ENCODE measurements at places on chromosomes 11 and 22.

DNA sequence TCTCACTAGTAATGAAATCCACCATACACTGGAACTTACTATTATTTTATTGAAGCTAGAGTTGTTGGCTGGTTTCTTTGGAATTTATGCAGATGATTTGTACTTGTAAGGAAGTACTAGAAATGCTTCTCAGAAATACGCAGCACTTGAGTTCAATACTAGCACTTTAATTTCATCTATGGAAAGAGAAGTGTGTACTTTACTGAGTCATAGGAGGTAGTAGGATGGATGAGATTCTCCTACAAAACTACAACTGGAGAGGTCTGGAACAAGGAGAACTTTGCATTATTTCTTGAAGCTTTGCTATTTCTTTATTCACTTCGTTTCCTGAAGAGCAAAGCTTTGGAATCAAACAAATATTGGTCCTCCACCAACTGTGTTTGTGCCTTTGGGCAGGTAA, 44.1 kb upstream of the CCDC90B start:
- DNase-seq: no peak

DNA sequence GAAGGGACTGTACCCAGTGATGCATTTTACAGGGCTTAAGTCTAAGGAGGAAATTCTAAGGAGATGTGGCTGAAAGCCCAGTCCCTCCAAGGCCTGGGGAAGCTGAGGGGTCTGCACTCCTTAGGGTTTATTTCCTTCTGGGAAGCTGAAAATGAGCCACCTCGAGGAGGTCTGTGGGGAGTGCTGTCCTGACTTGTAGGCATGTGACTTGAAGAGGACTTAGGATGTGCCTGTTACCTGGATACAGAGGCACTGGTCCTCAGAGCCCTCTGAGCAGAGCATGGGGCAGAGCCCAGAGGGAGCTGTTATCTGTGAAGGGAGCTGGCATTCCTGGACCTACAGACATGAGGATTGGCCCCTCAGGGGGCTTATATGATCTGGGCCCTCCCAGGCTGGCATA, 77.1 kb downstream of the TP53I11 start:
- DNase-seq: no peak

GRCh38 chr22:30289980-30290313, 642 bp upstream of the CASTOR1 start:
- DNase-seq: no peak

- no peak for DNase-seq
Measured at GRCh38 chr11:3135481-3136440, 29.3 kb downstream of the OSBPL5 start.

DNA sequence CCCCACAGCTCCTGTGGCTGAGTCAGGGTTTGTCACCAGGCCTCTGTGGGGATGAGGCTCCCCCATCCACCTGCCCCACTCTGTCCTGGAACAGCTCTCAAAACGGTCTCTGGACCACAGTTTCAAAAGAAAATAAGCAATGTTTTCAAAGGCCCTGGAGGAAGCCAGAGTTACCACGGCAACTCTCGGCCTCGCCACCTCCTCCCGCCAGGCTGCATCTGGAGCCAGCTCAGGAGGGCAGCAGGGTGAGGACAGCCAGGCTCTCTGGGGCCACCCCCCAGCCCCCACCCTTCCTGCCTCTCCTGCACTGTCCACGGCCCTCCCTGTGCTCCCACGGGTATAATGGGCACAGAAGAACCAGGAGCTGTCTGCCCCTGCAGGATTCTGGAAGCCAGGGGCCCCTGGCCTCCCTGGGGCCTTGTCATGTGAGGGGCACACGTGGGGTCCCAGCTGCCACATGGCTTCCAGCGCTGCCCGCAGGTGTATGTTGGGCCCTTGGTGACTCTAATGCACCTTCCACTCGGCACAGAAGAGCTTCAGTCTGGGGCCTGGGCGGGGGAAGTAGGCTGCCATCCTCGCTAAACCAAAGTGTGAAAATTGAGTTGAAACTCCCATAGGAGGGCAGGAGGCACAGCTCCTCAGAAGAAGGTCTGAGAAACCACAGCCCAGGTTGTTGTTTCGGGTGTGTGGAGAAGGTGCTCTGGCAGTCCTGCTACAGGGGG, 10.3 kb downstream of the CD81 start:
- DNase-seq: no peak

DNA sequence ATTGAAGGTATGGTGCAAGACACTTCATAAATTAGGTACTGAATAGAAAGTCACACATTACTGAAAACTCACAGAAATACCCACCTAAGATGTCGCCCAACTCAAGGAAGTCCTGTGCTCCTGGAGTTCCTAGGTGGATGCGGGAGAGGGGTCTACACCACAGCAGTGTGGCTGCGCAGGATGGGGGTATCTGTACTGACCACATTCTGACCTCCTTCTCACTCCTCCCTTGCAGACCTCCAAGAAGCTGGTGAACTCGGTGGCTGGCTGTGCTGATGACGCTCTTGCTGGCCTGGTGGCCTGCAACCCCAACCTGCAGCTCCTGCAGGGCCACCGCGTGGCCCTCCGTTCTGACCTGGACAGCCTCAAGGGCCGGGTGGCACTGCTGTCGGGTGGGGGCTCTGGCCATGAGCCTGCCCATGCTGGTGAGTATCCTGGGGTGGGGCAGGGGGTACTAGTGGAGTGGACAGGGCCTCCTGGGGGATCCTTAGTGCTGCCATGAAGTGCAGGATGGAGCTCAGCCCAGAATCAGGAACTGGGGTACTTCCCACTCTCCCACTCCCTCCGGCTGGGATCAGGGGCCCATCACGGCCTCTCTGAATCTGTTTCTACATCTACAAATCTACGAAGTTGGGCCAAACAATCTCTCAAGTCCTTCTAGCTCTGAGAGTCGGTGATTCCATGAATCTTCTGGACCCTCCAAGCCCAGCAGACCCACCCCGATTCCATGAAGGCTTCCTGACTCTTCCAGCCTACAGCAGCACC, 4.9 kb downstream of the TKFC start:
- DNase-seq: no peak

DNA sequence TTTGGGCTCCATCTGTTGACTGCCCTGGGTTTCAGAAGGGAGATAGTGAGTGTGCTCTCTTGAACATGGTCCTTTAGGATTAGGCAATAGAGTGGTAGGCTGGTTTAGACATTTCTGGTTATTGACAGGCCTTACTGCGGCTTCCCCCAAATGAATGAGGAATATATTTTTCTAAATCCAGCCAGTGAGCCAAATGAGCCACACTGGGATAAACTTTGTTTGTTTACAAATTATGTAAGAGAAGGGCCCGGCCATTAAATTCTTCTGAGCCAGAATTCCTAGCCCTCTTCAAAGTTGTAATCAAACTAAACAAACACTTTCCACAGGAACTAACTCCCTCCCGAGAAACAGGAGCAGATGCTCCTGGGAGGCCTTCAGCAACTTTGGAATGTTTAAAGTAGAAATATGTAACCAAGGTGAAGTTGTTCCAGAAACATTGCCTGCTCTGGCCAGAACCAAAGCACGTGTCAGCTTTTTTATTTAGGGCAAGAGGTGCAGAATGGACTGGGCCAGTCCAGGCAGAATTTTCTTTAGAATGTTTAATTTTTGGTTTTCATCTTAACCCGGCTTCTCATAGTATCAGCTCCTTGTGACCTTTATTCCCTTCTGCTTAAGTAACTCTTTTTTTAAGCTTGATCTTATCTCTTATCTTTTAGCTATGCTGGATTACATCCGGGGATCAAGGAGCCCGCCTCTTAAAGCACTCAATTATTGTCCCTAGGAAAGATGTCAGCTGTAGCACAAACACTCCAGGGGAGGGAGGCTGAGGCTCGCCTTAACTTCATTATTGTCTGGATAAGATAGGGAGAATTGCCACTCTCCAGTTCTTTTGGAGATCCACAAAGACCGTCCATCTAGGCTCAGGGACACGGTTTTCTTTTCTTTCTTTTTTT, 28.7 kb downstream of the ZNRF3 start:
- no peak for DNase-seq

- no peak for DNase-seq
Measured at GRCh38 chr11:35352077-35352888, 67.1 kb downstream of the SLC1A2 start.

DNA sequence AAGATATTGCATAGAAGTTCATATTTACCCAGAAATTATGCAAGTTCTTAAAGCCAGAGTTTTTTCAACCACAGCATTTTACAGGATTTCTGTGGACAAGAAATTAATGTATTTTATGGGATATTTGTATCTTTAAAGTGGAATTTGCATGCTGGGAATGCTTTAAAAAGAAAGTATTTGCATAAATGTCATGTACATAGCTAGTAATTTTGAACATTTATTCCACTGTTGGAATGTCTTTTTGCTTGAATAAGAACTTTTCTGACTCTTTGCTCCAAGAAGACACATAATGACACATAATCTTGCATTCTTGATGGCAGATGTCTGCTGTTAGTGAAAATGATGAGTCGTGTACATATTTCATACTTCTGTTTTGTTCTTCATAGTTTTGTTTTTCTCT, 66.6 kb downstream of the ATXN10 start:
- no peak for DNase-seq

DNA sequence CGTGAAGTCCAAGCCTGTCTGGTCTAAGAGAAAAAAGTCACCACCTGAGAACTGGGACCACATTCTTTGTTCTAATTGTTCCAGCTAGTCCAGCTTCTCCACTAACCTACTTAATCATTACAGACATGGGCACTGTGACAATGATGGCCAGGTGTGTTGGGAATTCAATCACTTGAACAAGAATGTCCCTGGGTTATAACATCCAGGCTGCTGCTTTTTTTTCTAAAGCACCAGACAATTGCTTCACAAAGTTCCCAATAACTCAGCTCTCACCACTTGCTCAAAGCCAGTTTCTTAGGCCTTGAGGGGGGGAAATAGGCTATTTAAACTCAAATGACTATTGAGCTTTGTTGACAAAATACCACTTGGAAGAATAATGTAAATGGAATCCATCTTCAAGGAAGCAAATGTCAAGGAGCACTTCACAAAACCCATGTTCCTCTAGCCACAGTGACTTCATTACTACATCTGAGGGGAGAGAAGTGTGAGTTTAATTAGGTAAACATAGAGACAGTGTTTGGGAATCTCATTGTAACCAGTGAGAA, 80.3 kb downstream of the ME3 start:
- DNase-seq: no peak

DNA sequence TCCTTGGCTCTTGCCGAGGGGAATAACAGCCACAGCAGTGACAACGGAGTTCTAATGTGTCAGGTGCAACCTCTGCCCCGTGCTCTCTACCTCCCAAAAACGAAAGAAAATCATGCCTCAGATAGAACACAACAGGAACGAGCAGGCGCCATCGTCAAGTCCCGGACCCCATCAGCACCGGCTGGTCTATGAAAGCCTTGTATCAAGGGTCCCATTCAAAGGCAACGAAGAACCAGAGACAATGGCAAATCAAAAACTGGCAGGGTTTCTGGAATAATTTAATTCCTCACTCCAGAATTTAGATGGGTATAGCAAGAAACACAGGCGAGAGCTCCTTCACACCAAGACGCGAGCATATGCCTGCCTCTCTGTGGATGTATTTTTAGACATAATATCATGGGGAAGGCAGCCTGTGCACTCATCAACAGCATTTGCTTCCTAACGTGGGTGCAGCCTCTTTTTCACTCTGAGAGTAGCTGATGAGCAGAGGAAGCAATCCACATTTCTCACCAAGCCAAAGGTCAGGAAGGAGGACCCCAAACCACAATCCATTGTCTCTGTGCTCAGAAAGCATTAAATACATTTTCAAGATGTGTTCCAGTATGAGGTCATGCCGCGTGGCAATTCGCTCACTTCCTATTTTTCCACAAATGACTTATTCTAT, 193.4 kb upstream of the BLID start:
- no peak for DNase-seq

GRCh38 chr11:61460474-61460881, 30.6 kb downstream of the SDHAF2 start:
- DNase-seq: no peak

DNA sequence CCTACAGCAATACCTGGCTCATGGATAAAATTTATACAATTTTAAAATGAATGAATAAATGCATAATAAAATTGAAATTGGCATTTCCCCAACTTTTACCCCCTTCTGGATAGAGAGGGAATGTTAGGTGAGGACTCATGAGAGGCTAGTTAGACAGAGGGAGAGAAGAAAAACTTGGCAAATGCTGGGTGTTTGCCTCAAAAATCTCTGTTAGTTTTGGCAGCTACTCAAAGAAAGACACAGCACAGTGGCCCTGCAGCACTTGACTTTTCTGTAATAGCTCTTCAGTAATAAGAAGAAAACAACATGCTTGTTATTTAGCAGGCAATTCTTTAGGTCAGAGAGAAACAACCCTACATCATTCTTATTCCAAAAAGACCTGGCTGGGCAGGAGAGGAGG, 20.7 kb upstream of the IZUMO1R start:
- no peak for DNase-seq

DNA sequence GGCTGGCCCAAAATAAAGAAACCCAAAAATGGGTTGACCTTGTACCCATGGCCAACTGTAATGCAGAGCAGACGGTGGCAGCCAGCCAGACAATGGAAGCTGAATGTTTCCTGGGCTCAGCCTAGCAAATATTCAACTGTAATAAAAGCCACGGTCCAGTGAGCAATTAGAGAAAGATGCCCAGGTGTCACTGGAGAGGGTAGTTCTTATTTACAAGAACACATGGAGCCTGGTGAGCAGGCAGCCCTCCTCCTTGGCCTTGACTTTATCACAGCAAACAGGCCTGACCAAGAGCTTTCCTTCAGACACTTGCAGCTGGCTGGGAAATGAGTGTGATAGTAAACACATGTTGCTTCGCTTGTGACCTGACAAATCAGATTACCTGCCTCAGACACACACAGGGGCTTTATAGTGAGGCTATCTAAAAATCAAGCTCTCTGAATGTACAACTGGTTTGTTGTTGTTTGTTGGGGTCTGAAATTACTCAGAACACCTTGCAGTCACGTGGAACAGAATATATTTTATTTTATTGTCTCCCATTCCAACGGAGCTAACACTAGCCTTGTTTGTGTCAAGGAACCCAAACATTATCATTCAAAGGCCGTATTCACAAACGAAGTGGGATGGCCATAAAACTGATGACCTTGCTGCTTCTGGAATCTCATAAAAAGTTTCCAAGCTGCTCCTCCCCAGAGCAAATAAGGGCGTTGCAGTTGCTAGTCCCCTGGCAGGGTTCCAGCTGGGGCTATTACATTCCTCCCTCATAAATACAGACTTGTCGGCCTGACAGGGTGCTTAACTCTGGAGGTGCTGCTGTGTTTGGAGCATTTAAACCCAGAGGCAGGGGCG, 161.1 kb downstream of the BBOX1 start:
- no peak for DNase-seq
